ENCODE measurements at places on chromosomes 5 and 9. TPM values are rescaled to one million over a fixed set of nuclear protein-coding genes. Genes with fewer than 3 reads are reported as not detected.
A peak's percentile ranks its signal among the peaks of the same experiment; 100 is the strongest.

DNA sequence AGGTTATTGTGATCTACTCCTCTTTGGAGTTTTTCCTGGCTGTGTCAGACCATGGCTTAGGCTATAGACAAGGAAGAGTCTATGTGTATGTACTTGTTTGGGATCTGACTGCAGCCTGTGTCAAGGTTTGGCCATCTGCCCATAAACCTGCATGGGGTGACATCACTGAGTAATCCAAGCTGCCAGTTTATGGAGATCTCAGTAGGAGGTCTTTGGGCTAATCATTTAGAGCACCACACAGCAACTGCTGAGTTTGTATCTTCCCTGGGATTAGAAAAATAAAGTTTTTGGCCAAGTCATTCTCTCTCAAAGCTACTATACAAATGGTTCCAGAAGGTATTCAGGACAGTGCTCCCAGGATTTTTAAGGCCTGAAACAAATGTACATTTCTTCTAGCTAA, 65.5 kb upstream of the HSPB3 start:
- no peaks in the 10 kb centered on the region for H3K36me3 ChIP-seq

GRCh38 chr9:21591221-21592062, 109.3 kb upstream of the IFNE start:
- H3K27ac ChIP-seq: no peak overlapping the region
- no peaks in the 10 kb centered on the region for H3K27me3 ChIP-seq
- H3K36me3 ChIP-seq: no peaks in the 10 kb centered on the region
- H3K4me1 ChIP-seq: no peaks in the 10 kb centered on the region
- no peak overlapping the region for H3K4me3 ChIP-seq

- no peaks in the 10 kb centered on the region for H3K36me3 ChIP-seq
- no peaks in the 10 kb centered on the region for H3K27me3 ChIP-seq
- peak; percentile 35 for DNase-seq
- H3K4me1 ChIP-seq: peaks cover 17% of the 10 kb centered on the region
These were observed 1.7 kb upstream of the AGTPBP1 start for GRCh38 chr9:85743275-85744128.

DNA sequence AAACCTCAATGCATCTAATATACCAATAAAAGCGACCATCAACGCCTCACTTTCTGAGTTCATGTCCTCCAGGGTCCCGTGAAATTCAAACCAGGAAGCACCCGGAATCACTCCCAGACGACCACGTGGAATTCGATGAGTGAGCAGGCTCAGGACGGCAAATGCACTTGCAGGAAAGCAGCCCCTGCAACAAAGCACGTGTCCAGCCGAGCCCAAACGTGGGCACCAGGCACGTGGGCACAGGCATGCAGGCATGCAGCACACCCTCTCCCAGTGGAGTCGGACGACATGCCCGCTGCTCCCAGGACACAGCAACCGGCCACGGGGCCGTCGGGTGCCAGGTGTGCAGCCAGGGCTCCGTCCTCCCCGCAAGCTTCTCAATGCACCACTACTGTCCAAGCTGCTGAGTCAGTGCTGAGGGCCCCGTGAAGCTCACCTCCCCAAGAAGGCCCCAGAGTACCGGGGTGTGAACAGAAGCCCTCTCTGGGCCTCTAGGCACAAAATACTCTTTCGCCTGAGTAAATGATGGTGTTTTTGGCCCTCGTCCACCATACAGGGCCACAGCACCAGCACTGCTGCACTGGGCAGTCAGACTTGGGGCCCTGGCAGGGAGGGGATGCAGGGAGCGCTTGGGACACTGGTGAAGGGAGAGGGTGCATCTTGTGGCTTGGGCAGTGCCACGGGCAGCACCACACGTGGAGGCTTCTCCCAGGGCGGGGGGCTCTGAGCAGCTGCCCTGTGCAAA, 87.6 kb downstream of the VAV2 start:
- no peak overlapping the region for H3K4me3 ChIP-seq
- H3K4me1 ChIP-seq: no peaks in the 10 kb centered on the region

DNA sequence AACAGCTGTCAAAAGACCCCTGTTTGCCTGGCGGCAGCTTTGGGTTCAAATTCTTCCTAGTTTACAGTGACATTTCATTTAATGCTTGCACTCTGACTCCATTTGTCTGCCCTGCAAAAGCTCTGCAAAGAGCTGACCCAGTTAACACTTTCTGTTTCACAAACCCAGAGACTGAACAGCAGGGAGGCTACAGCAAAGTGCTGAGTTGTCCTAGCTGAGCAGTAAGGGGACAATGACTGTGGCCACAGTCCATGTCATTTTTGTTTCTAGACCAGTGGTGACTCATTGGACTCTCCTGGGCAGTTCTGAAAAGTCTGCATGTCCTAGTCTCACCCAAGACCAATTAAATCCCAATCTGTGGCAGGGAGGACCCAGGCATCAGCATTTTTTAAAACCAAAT, 994.8 kb upstream of the WWC1 start:
- no peaks in the 10 kb centered on the region for H3K36me3 ChIP-seq
- H3K4me3 ChIP-seq: no peak overlapping the region
- no peaks in the 10 kb centered on the region for H3K27me3 ChIP-seq
- H3K27ac ChIP-seq: no peak overlapping the region
- no peak for DNase-seq
- H3K4me1 ChIP-seq: no peaks in the 10 kb centered on the region

ARL14EPL gene
- total RNA-seq: not detected

NRARP gene
- 0.96 TPM for total RNA-seq

Measured in CD4-positive, alpha-beta T cell (primary cell).